ENCODE measurements at places on chromosomes 1 and 21. TPM values are rescaled to one million over a fixed set of nuclear protein-coding genes. Genes with fewer than 3 reads are reported as not detected.

DNA sequence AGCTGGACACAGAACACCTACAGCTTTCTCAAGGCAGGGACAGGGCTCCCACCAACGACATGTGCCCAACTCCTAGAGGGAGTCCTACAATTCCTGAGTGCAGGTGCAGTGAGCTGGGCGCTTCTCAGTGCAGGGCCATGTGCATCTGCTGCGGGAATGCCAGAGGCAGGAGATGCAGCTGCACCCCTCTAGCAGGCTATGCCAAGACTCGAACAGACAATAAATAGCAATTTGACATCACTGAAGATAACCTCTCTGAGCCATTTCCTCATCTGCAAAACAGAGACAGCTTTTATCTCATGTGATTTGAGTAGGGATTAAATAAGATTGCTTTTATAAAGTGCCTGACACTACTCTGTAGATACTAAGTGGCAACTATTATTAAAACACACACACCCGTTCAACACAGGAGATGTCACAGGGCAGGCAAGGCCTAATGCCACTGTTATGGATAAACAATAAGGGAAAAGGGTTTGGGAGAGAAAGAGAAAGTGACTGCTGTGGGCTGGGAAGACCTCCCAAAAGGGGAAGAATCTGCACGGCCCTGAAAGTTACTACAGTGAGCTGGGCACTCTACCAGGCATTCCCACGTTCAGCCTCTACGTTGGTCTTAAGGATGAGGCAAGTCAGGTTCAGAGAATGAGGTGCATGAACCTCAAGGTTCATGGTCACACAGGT, 5.7 kb downstream of the SLC9A1 start:
- peaks cover 35% of the 10 kb centered on the region for H3K4me1 ChIP-seq
- H3K4me3 ChIP-seq: no peak overlapping the region
- H3K27me3 ChIP-seq: no peaks in the 10 kb centered on the region
- no peak overlapping the region for H3K27ac ChIP-seq
- DNase-seq: no peak

DNA sequence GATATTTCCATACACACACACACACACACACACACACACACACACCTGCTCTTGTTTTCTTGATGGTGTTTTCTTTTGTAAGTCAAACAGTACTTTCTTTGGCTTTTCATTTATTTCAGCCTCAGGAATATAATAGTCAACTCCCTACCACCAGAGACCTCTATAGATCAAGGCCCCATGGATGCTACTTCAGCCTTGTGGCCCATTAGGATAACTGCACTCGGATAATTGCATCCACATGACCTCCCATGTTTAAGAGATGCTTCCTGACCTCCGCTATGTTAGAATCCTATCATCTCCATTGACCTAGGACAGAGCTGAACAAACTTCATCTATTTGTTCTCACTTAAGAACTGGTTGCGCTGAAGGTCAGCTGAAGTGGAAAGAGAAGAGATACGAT, 1094.0 kb upstream of the B3GALT2 start:
- DNase-seq: no peak
- no peaks in the 10 kb centered on the region for H3K36me3 ChIP-seq
- no peak overlapping the region for H3K4me3 ChIP-seq
- no peak overlapping the region for H3K27ac ChIP-seq
- no peaks in the 10 kb centered on the region for H3K27me3 ChIP-seq

BRDT gene
- not detected for total RNA-seq

SELL gene
- 0.51 TPM for total RNA-seq

DNA sequence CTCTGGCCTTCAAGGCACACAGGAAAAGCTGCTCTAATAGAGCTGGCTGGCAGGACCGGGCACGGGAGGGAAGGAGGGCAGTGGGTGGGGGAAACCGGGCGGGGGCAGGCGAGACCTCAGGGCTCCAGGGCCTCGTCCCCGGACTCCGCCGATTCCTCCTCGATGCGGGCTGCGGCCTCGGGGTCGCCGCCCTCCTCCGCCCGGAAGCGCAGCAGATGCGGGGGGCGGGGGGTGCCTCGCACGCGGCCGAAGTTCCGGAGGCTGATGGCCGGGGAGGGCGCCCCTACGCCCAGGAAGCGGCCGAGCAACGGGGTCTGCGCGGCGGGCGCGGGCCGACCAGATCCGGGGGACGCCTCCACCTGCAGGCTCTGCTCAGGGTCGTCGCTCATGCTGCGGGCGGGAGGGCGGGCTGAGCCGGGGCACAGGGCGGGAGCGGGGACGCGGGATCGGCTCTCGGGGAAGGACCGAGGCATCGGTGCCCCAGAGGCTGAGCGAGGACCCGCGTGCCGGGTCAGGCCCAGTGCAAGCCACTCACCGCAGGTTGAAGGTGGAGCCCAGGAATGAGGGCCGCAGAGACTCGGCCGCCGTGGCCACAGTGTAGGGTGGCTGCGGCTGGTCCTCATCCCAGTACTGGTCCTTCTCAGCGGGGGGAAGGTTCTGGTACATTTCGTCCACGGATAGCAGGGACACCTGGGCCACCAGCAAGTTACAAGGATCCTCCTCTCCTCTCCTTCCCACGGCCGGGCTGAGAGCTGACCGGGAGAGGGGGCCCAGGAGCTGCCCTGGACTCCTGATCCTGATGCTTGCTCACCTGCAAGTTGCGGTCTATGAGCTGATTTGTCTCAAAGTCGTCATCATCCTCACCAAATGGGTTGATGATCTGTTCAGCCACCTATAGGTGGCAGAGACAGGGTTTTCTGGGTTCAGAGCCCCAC, 3.6 kb downstream of the BEST4 start:
- H3K27ac ChIP-seq: no peak overlapping the region
- no peaks in the 10 kb centered on the region for H3K4me1 ChIP-seq
- H3K27me3 ChIP-seq: no peaks in the 10 kb centered on the region
- DNase-seq: no peak

- no peaks in the 10 kb centered on the region for H3K4me1 ChIP-seq
- DNase-seq: no peak
- H3K36me3 ChIP-seq: no peaks in the 10 kb centered on the region
- H3K4me3 ChIP-seq: no peak overlapping the region
- H3K27ac ChIP-seq: no peak overlapping the region
- no peaks in the 10 kb centered on the region for H3K27me3 ChIP-seq
These were observed 465.7 kb downstream of the PLPP3 start for GRCh38 chr1:56113679-56114078.

DNA sequence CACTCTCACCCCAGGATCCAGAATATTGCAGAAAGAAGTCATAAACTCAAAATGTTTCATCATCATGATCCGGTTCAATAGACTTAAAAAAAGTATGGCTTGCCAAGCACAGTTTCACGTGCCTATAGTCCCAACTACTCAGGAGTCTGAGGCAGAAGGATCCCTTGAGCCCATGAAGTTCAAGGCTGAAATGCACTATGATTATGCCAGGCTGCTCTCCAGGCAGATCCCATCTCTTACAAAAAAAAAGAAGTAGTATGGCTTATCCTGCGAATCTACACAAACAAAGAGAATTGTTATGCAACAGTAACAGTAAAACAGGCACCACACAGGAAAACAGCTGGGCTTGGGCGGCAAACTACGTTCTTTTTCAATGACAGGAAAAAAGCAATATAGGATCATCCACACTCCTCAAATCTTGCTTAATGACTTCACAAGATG, 76.2 kb downstream of the EIF4G3 start:
- H3K27me3 ChIP-seq: no peaks in the 10 kb centered on the region
- H3K4me3 ChIP-seq: no peak overlapping the region
- no peaks in the 10 kb centered on the region for H3K4me1 ChIP-seq
- peaks cover 13% of the 10 kb centered on the region for H3K36me3 ChIP-seq

DNA sequence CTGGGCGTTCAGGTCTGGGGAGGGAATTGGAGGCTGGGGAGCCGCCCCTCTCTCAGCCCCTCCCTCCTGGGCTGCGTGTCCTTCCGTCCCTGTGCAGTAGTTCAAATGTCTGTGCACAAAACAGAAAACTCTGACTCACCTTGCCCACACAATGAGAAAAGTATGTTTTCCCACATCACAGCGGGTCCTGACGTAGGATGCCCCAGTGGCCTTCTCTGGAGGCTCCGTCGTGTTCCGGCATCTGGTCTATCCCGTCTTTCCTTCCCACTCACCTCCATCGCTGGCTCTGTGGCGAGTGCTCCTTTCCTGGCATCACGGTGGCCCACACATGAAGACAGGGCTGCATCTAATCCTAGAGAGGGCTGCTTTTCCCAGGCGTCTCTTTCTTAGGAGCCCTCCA, 224.0 kb downstream of the KAZN start:
- no peak overlapping the region for H3K27ac ChIP-seq
- peaks cover 16% of the 10 kb centered on the region for H3K4me1 ChIP-seq
- no peaks in the 10 kb centered on the region for H3K27me3 ChIP-seq
